Left lung (tissue), 14 donors: ENCODE measurements at places on chromosomes 7 and 10. TPM values are rescaled to one million over a fixed set of nuclear protein-coding genes. Genes with fewer than 3 reads are reported as not detected.

- no peak overlapping the region for H3K27ac ChIP-seq
- no peak for DNase-seq
- no peaks in the 10 kb centered on the region for H3K4me1 ChIP-seq
- peaks cover 40% of the 10 kb centered on the region for H3K36me3 ChIP-seq
These were observed 9.3 kb upstream of the SPOCK2 start for GRCh38 chr10:72097448-72098300.

GRCh38 chr7:28116041-28116440, 64.6 kb downstream of the JAZF1 start:
- no peak overlapping the region for H3K27ac ChIP-seq
- DNase-seq: no peak
- no peaks in the 10 kb centered on the region for H3K27me3 ChIP-seq
- no peak overlapping the region for H3K4me3 ChIP-seq
- H3K4me1 ChIP-seq: no peaks in the 10 kb centered on the region

GRCh38 chr7:111528331-111528730, 34.0 kb downstream of the IMMP2L start:
- DNase-seq: no peak
- H3K27me3 ChIP-seq: no peaks in the 10 kb centered on the region
- H3K4me1 ChIP-seq: no peaks in the 10 kb centered on the region
- H3K27ac ChIP-seq: no peak overlapping the region
- no peak overlapping the region for H3K4me3 ChIP-seq

Gene ZNF282
- 20.3 TPM for total RNA-seq

Gene PRPS1L1
- total RNA-seq: not detected

GRCh38 chr7:123666492-123666891, 10.8 kb downstream of the LMOD2 start:
- H3K4me1 ChIP-seq: no peaks in the 10 kb centered on the region
- no peaks in the 10 kb centered on the region for H3K36me3 ChIP-seq
- no peaks in the 10 kb centered on the region for H3K27me3 ChIP-seq
- no peak for DNase-seq
- no peak overlapping the region for H3K27ac ChIP-seq

- no peaks in the 10 kb centered on the region for H3K36me3 ChIP-seq
- H3K27me3 ChIP-seq: peaks cover 7% of the 10 kb centered on the region
- H3K27ac ChIP-seq: no peak overlapping the region
- no peak for DNase-seq
- H3K4me3 ChIP-seq: no peak overlapping the region
These were observed 79.6 kb downstream of the ZNF22 start for GRCh38 chr10:45080331-45080730.

Gene PRKG1
- 29.0 TPM for total RNA-seq

GRCh38 chr7:28442540-28443420, 30.5 kb downstream of the CREB5 start:
- H3K36me3 ChIP-seq: no peaks in the 10 kb centered on the region
- no peaks in the 10 kb centered on the region for H3K4me1 ChIP-seq
- DNase-seq: no peak
- H3K27me3 ChIP-seq: no peaks in the 10 kb centered on the region
- no peak overlapping the region for H3K27ac ChIP-seq
- no peak overlapping the region for H3K4me3 ChIP-seq

- DNase-seq: no peak
- no peak overlapping the region for H3K4me3 ChIP-seq
- no peaks in the 10 kb centered on the region for H3K27me3 ChIP-seq
These were observed 865.9 kb downstream of the LRMDA start for GRCh38 chr10:76297358-76297757.

Gene CARD11
- total RNA-seq: 8.1 TPM

DNA sequence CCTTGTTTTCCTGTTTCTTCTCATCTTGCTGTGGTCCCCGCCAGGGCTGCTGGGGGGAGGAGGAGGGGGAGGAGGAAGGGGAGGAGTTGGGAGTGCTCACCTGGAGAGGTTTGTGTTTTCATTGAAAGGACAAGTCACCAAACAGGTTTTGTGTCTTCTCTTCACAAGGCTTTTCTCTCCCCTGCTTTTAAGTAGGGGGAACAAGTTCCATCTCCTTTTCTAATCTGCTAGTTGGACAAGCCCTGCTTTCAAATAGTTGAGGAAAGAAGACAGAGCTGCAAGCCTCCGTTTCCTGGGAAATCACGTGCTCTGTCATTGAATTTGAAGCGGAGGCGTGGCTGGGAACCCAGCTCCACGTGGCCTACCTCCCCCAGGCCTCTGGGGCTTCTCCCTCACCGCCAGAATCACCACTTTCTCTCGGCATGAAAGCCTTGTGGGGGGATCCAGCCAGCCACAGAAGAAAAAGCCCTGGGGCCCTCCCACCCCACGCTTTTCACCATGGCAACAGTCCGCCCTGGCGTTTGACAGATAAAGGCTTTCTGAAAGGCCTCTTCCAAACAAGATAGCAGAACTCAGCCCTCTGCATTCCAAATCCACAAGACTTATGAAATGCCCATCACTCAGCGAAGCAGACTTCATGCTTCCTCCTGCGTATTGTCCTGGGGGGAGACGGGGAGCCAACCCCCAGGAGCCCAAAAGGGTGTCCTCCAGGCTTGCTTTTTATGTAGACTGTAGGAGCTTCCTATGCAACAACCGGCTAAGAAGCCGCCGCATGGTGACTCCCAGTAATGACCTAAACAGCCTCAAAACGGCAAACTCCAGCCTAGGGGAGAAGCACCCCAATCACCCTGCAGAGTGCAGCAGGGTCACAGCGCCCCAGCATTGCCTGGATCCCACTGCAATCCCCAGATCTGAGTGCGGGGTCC, 51.7 kb downstream of the PROSER2 start:
- no peak overlapping the region for H3K4me3 ChIP-seq
- peaks cover 7% of the 10 kb centered on the region for H3K27me3 ChIP-seq
- H3K36me3 ChIP-seq: no peaks in the 10 kb centered on the region
- H3K27ac ChIP-seq: peak overlapping the region; percentile 80
- no peak for DNase-seq
- peaks cover 15% of the 10 kb centered on the region for H3K4me1 ChIP-seq

Gene ERVW-1
- not detected for total RNA-seq

DNA sequence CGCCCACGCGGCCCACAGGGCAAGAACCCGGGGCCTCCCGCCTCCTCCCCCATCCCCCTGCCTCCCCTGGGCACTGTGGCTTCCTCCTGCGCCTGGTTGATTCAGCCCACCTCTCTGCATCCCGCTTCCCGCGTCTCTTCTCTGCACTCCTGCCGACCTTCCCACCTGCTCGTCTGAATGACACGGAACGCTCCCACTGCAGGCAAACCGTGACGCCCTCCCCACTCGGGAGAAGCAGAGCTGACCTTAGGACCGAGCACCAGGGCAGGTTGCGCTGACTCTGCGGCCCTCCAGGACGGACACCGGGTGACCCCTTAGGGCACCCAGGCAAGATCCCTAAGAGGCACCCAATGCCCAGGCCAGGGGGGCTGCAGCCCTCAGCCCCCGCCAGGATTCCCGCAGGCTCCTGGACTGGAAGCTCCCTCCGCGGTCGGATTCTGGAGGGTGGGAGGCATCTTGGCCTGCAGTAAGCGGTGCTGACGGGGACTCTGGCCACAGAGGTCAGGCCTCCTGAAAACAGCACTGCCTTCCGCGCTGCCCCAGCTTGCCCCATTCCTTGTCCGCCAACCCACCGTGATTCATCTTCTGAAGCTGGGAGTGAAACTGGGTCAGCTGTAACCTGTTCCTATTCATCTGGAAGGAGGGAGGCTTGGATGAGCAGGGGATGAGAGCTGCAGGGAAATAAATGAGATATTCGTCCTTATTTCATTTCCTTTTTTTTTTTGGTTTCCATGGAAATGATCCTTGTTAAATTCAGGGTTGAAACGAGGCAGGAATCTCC, 990 bp downstream of the CALML3 start:
- H3K27ac ChIP-seq: no peak overlapping the region
- H3K27me3 ChIP-seq: no peaks in the 10 kb centered on the region
- no peak for DNase-seq
- no peak overlapping the region for H3K4me3 ChIP-seq
- no peaks in the 10 kb centered on the region for H3K4me1 ChIP-seq

GRCh38 chr10:48306870-48307710, 613 bp downstream of the MAPK8 start:
- no peaks in the 10 kb centered on the region for H3K36me3 ChIP-seq
- H3K4me3 ChIP-seq: peak overlapping the region; percentile 57
- H3K27me3 ChIP-seq: no peaks in the 10 kb centered on the region
- no peaks in the 10 kb centered on the region for H3K4me1 ChIP-seq
- peak; percentile 63 for DNase-seq

Gene FGL2
- 29.1 TPM for total RNA-seq

Gene PTPRZ1
- 0.55 TPM for total RNA-seq

GRCh38 chr10:81876253-81877077, 1.5 kb downstream of the NRG3 start:
- H3K36me3 ChIP-seq: no peaks in the 10 kb centered on the region
- no peak overlapping the region for H3K27ac ChIP-seq

DNA sequence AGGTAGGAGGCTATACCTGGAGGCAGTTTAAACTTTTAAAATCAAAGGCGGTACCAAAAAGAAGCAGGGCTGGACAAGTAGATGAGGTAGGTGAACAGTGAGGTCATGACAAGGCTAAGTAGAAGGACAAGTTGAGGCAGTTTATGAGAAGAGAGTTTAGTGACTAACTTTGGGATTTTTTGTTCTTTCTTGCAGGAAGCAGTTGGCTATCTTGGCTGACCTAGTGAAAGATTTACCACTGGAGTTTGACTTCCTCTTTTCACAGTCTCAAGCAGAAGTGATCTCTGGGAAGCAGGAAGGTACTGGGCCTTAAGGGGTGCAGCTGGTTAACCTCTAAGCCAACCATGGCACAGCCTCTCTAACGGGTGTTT, 26.3 kb downstream of the ENTPD7 start:
- no peak for DNase-seq
- no peaks in the 10 kb centered on the region for H3K27me3 ChIP-seq
- no peak overlapping the region for H3K27ac ChIP-seq
- no peaks in the 10 kb centered on the region for H3K36me3 ChIP-seq
- H3K4me3 ChIP-seq: no peak overlapping the region

DNA sequence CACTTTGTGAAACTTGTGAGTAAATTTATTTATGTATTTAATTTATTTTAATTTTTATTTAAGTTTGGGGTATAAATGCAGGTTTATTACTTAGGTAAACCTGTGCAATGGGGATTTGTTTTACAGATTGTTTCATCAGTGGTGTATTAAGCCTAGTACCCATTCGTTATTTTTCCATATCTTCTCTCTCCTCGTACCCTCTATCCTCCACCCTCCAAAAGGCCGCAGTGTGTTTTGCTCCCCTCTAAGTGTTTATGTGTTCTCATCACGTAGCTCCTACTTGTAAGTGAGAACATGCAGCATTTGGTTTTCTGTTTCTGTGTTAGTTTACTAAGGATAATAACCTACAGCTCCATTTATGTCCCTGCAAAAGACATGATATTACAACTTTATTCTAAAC, 145.4 kb upstream of the SMIM30 start:
- no peaks in the 10 kb centered on the region for H3K4me1 ChIP-seq
- no peaks in the 10 kb centered on the region for H3K27me3 ChIP-seq
- DNase-seq: no peak
- no peak overlapping the region for H3K27ac ChIP-seq
- no peaks in the 10 kb centered on the region for H3K36me3 ChIP-seq

Gene ZNF117
- 13.3 TPM for total RNA-seq

DNA sequence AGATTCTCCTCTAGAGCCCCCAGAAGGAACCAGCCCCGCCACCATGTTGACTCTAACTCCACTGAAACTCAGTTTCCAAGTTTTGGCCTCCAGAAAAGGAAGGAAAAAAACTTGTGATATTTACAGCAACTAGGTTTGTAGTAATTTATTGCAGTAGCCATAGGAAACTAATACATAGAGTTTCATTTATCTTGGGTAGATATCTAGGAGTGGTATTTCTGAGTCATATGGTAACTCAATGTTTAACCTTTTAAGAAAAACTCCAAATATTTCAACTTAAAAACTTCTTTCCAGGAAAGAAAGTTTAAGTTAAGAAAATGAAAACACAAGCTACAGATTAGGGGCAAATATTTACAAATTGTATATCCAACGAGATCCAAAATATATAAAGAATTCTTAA, 576.7 kb downstream of the KCNMA1 start:
- no peaks in the 10 kb centered on the region for H3K4me1 ChIP-seq
- H3K36me3 ChIP-seq: no peaks in the 10 kb centered on the region
- H3K27me3 ChIP-seq: no peaks in the 10 kb centered on the region

DNA sequence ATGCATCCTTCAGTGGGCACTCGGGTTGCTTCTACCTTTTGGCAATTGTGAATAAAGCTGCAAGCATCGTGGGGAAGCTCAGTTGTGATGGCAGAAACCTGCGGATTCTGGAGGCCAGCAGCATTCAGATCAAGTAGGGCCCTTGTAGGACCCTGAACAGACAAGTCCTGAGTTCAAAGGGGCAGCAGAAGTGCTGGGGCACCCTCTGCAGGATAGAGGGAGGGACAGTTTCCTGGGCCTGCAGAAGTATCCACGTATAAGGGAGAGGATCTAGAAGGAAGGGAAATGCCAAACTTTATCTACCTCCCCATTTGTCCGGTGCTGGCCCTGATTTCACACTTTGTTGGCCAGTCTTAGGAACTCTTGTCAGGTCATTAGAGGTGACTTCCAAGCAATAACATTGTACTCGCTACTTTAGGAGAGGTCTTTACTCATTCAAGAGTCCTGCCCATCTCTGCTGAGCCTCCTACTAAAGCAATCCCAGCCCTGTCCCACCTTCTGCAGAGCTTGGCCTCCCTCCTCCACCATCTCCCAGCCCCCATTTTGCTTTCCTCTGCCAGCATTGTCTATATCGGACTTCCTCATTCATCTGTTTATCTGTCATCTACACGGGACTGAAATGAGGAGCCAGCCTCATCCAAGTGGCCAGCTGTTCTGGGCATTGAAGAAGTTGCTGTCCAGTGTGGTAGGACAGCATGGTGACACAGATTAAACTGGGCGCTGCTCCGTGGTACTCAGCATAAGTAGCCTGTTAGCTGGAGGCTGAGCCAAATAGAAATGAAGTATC, 26.6 kb upstream of the R3HCC1L start:
- H3K27ac ChIP-seq: no peak overlapping the region
- no peaks in the 10 kb centered on the region for H3K27me3 ChIP-seq
- no peak overlapping the region for H3K4me3 ChIP-seq
- no peaks in the 10 kb centered on the region for H3K36me3 ChIP-seq

GRCh38 chr7:5428478-5429252, 5.0 kb upstream of the TNRC18 start:
- peaks cover 21% of the 10 kb centered on the region for H3K4me1 ChIP-seq
- no peaks in the 10 kb centered on the region for H3K27me3 ChIP-seq
- peak overlapping the region; percentile 100 for H3K27ac ChIP-seq
- peak overlapping the region; percentile 83 for H3K4me3 ChIP-seq

DNA sequence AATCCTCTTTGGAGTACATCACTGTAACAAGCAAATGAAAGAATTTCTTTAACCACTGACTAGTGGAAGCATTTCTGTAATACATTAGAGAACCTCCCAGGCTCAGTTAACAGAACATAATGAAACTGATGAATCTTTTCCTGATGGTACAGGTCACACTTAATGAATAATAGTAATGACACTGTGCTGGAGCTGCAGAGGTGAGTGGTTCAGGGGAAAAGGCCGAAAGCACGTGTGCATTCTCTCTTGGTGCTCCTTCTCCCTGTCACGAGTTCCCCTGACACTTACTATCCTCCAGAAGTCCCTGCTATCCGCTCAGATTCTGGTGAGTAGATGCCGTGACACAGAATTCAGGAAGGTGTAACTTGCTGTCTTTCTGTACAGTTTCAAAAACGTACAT, 8.0 kb downstream of the HIPK2 start:
- no peak for DNase-seq
- H3K27me3 ChIP-seq: no peaks in the 10 kb centered on the region
- no peaks in the 10 kb centered on the region for H3K36me3 ChIP-seq
- no peak overlapping the region for H3K4me3 ChIP-seq
- H3K27ac ChIP-seq: no peak overlapping the region
